ENCODE measurements at places on chromosomes 7 and 10.

DNA sequence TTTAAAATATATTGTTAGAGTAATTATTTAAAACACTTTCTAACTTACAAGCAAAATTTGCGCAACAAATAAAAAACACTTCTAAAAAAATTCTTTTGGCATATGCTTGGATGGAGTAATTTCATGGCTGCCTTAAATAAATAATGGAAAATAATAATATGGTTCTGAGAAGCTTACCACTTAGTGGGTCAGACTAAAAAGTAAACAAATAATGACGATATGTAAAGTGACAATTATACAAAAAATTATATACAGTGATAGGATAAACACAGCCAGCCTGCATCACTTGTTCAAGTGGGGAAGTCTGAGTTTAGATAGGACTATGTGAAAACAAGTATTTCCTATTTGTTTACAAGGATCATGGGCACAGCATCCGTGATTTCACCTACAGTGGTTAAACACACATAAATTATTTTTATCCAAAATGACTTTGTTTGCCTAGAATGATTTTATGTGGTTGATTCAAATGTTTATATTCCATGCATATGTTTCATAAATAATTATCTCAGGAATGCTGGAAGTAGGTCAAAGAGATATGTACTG, 141.7 kb upstream of the SEMA3D start:
- no peak for DNase-seq

DNA sequence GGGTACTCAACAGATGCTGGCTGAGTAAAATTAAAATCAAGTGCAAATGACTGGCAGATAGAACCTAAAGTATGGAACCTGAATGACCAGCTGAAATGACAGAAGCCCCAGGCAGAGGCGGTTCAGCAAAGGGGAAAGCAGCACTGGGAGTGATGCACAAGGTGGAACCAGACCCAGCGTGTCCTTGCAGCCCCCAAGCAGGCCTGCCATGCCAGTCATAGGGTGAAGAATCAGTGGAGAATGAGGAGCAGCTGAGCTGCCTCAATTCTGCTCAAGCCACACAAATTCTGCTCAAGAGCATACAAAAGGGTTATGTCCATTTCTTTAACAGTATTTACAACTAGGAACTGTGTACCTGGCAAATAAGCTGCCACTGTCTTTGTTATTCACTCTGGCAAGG, 8.7 kb downstream of the ACTR1A start:
- no peak for DNase-seq

DNA sequence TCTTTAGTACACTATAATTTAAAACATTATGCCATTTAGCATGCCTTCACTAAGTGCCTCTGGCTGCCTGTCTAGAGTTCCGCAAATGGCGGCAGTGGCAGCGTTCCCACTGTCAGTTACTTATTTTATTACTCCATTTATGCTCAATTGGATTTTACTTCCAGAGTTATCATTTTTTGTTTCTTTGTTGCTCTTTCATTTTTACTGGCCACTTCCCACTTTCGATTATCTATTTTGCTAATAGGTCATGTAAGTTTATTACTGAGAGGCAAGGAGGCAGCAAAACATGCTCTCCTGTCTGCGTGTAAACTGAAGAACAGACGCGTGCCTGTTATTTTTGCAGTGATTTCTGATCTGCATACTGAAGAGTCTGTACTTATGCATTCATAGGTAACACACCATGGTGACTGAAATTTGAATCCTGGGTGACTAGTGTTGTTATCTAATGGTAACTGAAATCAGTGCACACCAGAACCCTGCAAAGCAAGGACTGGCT, 23.1 kb downstream of the KDM7A start:
- no peak for DNase-seq

- no peak for DNase-seq
Measured at GRCh38 chr7:18597754-18598153, 102.2 kb downstream of the HDAC9 start.

DNA sequence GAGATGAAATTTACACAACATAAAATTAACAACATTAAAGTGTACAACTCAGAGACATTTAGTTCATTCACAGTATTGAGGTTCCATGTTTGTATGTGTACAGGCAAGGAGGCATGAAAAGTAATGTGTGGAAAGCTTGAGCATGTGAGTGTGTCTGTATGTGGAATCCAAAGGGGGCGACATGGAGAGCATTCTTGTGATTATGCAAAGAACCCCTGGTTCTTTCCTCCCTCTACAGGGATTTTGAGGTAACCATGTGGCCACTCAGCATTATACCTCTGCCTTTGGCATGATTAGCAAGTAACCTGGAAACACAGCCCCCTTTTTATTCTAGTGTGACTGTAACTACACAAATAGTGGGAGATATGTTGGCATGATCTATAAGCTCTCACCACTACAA, 21.0 kb downstream of the OR2F1 start:
- no peak for DNase-seq

DNA sequence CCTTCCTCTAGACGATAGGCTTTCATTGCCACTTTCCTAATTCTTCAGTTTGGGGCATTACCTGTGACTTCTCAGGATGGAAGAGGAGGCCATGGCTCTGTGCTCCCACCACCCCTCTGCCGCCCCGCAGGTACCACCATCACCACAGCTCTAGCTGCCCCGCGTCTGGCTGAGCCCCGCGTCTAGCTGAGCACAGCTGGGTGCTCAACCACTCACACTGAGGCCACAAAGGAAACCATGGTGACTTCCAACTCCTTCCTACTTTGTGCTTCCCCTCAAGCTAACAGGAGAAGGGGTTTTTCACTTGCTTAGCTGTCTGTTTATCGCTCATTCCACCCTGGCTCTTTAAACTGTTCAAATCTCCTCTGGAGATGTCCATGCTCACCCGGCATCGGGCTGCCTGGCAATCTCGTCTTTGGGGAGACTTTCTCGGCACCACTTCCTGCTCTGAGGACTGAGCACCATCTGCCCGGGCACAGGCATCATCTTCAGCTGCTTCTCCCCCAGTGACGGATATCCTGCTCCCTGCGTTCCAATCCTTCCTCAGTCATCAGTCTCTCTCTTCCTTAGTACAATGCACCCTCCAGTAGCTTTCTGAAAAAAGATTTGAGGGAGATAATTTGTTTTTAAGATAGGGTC, 59.4 kb downstream of the MAD1L1 start:
- no peak for DNase-seq

- DNase-seq: no peak
Measured at GRCh38 chr7:145543242-145543641, 573.4 kb upstream of the CNTNAP2 start.

GRCh38 chr10:78870458-78870857, 198.3 kb upstream of the ZMIZ1 start:
- no peak for DNase-seq

GRCh38 chr10:99693933-99694583, 34.7 kb downstream of the ENTPD7 start:
- DNase-seq: no peak

GRCh38 chr7:136179154-136179553, 202.0 kb upstream of the MTPN start:
- no peak for DNase-seq

- no peak for DNase-seq
Measured at GRCh38 chr7:80150611-80151273, 16.1 kb downstream of the GNAI1 start.

GRCh38 chr7:150685219-150686029, at the start of gene GIMAP2:
GIMAP2 (plus strand) TSS chr7:150685706; CDS start chr7:150687060, 1,354 bp downstream.
- DNase-seq: peak; percentile 77

DNA sequence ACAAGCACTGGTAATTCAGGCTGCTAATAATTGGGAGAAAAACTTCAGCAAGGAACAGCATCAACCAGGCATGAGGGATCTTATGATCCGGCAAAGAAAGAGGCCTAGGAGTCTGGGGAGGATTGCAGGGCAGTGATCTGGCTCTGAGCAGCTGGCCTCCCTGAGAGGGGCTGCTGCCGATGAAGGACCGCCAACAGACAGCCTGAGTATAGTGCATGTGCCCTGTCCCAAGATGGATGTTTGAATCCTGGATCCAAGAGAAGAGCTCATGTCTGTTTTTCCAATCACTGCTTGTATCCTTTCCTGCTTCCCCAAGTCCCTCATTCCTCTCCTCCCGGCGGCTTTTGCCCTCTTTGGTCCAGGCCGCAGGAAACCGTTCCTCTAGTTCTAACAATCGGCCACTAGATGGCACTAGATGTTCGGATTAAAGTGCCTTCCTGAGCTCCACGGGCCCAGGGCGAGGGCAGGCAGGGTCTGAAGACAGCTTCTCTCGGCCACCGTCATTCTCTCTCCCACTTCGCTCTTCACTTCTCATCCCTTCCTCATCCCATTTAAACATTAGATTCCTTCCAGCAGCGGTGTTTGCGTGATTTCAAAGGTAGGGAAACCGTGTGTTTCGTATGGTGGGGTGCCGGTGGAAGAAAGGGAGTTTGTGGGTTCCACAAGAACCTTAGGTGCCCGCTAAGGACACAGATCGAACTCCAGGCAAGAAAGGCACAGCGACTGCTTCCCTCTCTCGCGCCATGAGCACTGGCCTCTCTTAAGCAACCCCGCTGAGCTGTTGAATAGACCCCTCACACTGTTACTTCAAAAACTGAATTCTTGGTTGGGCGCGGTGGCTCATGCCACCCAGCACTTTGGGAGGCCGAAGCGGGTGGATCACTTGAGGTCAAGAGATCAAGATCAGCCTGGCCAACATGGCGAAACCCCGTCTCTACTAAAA, 82.4 kb downstream of the ADCYAP1R1 start:
- peak; percentile 47 for DNase-seq

DNA sequence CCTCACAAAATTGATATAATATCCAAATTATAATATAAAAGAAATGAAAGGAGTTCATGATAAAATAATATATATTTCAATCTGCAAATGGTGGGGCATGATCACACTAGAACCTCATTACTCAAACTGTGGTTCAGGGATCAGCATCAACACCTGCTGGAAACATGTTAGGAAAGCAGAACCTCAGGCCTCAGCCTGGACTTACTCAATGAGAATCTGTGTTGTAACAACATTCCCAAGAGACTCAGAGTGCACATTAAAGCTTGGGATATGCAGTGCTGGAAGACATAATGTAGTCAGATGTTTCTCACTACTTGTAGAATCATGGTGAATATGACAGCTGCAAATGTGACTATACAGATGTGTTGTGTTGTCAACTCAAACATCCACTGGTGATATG, 81.7 kb upstream of the ITPRID1 start:
- DNase-seq: no peak

GRCh38 chr10:104577861-104578521, 63.1 kb upstream of the SORCS3 start:
- no peak for DNase-seq

DNA sequence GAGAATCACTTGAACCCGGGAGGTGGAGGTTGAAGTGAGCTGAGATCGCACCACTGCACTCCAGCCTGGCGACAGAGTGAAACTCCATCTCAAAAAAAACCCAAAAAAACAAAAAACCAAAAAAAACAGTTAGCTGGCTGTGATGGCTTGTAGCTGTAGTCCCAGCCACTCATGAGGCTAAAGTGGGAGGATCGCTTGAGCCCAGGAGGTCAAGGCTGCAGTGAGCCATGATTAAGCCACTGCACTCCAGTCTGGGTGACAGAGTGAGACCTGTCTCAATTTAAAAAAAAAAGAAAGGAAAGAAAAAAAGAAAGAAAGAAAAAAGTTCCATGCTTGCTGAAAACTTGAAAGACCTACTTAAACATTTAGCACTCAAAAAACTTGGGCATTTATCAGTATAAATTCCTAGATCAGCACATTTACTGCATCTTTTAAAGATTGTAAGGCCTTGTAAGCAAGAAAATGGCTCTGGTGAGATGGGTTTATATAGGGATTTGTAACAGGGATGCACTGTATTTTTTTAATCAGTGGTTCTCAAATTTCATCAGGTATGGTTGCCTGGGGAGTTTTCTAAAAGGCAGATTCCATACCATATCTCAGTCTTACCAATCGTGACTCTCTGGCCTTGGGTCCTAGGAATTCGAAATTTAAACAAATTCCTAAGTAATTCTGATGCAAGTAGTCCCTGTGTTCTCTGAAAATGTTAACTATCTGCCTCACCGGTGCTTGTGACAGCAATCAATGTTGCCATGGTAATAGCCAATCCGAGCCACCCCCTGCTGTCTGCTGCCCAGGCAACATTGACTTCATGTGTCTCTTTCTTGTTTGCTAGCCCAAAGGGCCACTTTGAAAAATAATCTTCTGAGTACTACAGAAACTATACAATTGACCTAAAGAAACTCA, 11.5 kb upstream of the NT5C2 start:
- no peak for DNase-seq

GRCh38 chr7:50349963-50350944, 45.7 kb downstream of the IKZF1 start:
- peak; percentile 68 for DNase-seq

- no peak for DNase-seq
Measured at GRCh38 chr7:77935652-77936348, 137.2 kb downstream of the PHTF2 start.

- no peak for DNase-seq
Measured at GRCh38 chr10:20256969-20257368, 440.7 kb downstream of the PLXDC2 start.

- DNase-seq: peak; percentile 58
Measured at GRCh38 chr10:110535958-110536891, 31.3 kb upstream of the SMC3 start.

- peak; percentile 23 for DNase-seq
Measured at GRCh38 chr10:124642088-124642710, 102.0 kb downstream of the FAM53B start.

GRCh38 chr10:75544993-75545706, 113.7 kb downstream of the LRMDA start:
- DNase-seq: no peak

DNA sequence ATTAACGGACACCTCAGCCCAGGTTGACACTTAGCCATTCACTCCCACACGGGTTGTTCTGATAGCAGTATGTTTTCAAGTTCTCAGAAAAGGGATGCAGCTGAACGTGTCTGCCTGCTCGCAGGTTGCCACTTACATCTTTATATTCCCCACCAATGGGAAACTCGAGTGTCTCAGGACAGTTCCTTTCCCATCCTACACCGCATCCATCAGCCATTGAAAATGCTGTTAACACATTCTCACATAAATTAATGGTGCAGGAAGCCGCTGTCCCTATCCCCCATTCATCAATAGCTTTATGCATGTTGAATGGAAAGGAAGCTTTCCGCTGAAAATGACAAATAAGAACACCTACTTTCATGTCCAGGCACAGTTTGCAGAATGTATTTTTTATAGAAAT, 1.7 kb upstream of the FGFR2 start:
- DNase-seq: no peak

DNA sequence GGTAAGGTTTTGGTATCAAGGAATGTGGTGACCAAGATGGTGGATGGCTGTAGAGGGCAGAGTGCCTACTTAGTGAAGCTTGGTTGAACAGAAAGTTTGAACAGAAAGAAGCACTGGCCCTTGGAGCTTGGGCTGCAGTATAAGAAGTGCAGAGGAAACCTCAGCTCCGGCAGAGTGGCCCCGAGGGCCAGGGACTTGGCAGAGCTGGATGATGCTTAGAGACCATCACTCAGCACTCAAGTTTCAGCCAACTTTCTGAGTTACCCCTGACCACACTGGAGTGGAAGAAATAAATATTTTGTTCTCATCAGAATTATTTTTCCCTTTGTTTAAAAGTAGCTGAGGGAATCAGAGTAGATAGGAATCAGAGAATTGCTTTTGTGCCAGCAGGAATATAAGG, 336.7 kb downstream of the C7orf25 start:
- no peak for DNase-seq

DNA sequence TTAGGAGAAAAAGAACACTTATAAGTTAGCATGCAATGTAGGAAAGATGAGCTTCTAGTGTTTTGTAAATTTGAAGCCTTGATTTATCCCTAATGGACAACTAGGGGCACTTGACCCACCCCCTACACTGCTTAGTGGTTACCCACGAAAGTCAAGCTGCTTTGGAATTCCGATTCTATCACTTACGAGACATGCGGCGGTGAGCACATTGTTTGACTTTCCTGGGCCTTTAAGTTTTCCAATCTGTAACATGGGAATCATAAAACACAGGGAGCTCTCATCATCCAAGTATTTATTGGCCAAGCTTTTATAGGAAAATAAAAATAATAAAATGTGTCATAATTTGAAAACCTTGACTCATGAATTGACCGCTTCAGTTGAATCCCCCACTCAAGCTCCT, 78.7 kb upstream of the PDK4 start:
- DNase-seq: no peak

Measured in CD4-positive, alpha-beta T cell treated with Interleukin-17A for 1 hour (primary cell).